ENCODE measurements at places on chromosomes 5 and 9.

DNA sequence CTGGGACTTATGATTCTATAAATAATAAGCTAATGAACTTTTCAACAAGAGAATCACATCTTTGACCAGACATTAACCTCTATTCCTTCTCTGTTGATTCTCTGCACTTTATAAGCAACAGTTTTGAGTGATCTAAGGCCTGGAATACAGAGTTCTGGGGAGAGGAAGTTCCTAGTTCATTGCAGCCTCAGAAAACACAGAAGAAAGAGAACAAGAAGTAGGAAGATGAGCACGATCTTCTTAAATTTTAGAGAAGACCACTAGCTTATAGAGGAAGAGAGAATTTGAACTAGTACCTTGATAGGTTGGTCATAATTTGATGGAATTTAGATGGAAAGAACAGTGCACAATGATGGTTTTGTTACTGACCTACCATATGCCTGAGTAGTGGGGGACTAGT is 8.5 kb upstream of the C9orf72 start:
- no peak for DNase-seq

GRCh38 chr5:602466-603035 is 9.6 kb upstream of the CEP72 start:
- no peak for DNase-seq

- no peak for DNase-seq
Observed at GRCh38 chr5:73302797-73303147, 129.8 kb downstream of the TMEM174 start.

- DNase-seq = no peak
Observed at GRCh38 chr5:121273833-121274433, 577.7 kb upstream of the FTMT start.

GRCh38 chr5:124906339-124907097 is 160.1 kb upstream of the ZNF608 start:
- DNase-seq = peak; percentile 82

All from right cardiac atrium (tissue), 5 donors.